CD4-positive, alpha-beta T cell treated with Interleukin-4 for 1 hour (primary cell): ENCODE measurements at places on chromosomes 7 and 10.

- DNase-seq = no peak
These were observed 49.3 kb downstream of the PTPRN2 start for GRCh38 chr7:158538156-158538946.

DNA sequence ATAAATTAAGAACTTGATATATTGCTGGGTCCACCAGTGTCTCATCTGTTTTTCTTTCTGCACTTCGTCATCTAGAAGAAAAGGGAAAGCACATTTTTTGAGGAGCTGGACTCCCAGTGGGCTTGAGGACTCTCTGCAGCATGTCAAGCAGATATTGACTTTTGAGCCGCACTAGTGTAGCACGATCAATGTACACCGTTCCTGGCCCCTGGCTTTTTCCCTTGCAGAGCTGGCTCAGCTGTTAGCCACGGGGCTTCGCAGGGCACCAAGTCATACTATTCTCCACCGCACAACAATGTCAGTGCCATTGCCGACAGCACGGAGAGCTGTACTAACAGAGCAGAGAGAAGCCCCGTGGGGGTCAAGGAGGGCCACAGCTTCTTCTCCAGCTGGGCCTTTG is 235.4 kb upstream of the HABP2 start:
- no peak for DNase-seq

DNA sequence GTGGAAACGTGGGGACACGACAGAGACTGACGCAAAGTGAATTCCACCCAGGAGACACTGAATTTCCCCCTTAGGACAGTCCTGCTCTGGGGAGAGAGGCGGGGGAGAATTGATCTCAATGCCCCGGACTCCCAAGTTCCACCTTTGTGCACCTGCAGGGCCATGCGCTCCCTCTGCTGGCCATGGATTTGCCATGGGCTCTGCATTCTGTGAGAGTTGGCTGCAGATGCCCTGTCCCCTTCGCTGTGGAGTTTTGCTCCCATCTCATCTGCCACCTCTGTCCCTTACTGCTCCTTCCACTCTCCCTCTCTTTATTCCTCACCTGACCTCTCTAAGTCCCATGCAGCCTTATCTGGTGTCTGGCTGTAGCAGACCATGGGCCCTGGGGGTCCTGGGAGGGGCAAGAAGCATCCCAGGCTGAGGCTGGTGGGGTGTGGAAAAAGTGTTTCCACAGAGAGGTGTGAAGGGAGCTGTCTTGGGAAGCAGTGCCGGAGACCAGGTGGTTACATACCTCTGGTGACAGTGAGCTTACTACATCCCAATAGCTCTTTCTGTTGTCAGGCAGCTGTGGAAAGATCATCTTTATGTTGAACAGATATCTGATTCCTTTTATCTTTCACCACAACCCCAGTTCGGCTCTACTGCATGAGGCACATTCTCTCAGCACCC is 14.3 kb downstream of the GHRHR start:
- DNase-seq = no peak

GRCh38 chr7:100071018-100071723 is 10.4 kb downstream of the ZNF3 start:
- no peak for DNase-seq

GRCh38 chr7:76064208-76064970 is 16.5 kb downstream of the MDH2 start:
- no peak for DNase-seq

DNA sequence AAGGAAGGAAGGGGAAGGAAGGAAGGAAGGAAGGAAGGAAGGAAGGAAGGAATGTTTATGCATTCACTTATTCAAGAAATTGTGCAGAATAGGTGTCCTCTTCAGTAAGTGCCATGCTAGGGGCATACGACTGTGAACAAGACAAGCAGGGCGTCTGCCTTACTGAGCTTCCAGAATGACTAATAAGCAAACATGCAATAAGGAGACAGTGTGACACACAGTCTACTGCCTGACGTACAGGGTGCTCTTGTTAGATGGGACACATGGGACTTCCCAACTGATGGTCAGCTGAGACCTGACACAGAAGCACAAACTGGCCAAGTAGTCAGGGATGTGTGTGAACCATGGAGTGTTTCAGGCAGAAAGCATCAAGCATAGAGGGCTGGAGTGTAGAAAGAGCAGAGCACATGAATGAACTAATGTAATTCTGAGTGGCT is 18.2 kb downstream of the DNAJC12 start:
- no peak for DNase-seq

GRCh38 chr7:94295850-94296249 is 98.8 kb upstream of the COL1A2 start:
- no peak for DNase-seq

- no peak for DNase-seq
These were observed 103.1 kb downstream of the SLC25A13 start for GRCh38 chr7:96218664-96219243.

GRCh38 chr7:157475601-157476000 is 138.8 kb downstream of the DNAJB6 start:
- DNase-seq = no peak

DNA sequence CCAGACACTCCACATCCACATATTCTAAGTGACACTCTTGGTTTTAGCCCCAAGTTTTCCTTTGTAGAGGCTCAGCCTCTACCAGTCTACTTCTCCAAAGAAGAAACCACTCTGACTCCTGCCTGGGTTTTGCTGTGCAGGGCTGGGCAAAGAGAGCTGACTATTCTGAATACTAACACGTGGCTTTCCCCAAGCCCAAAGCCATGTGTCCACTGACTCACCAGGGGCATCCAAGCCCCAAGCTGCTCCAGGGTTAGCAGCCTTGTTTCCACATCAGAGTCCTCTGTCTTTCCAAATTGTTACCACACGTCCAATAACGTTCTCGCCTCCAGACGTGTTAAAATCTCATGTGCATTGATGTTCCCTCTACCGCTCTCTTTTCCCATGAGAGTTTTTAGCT is 8.7 kb downstream of the GALNTL5 start:
- no peak for DNase-seq

DNA sequence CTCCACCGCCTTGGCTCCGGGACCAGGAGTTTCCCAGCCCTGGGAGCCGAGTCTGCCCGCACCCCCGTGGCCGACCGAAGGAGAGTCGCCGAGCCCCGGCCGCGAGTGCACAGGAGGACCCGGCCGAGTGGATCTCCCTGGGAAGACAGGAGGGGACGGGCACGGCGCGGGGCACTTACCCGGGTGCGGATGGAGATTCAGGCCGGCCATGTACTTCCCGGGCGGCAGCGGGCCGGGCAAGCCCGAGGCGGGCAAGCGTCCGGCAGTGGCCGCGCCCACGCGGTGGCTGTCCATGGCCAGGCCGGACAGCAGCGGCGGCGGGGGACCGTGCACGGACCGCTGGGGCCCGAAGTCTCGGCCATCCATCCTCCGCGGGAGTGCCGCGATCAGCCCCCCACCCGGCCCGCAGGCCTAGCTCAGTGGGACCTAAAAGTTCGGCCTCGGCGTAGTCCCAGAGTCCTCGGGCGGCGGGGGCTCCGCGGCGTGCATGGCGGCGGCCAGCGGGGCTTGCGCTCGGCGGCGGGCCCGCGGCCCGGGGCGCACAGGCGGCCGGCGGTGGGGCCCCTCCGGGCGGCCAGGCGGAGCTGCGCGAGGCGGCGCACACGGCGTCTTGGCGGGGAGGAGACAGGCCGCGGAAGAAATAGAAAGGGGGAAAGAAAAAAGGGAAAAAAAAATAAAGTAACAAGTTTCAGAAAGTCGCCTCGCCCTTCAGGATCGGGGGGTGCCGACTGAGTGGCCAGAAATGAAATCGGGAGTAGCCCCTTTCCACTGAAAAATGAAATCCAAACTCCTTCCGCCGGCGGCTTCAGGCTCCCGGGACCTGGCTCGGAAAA is 2.5 kb downstream of the TNRC18 start:
- DNase-seq = no peak

- DNase-seq = no peak
These were observed 17.9 kb downstream of the FGFBP3 start for GRCh38 chr10:91891125-91892001.

DNA sequence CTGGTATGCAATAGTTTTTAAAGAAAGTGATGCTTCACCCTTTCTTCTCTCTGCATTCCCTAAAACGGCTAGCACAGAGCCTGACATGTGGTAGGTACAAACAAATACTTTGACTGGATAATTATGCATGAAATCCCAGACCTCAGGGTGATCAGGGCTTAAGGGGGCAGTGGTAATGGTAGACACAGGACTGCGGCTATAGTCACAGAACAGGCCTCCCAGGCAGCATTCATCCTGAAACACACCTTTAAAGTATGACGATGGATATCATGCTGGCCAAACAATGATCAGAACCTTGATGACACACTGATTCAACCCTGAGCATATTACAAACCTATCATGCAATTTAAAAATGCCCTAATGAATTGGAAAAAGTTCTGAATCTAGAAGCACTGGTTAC is 110.8 kb downstream of the PIP4K2A start:
- DNase-seq = no peak

- DNase-seq = no peak
These were observed 1.1 kb downstream of the KIAA1217 start for GRCh38 chr10:24209946-24210491.

GRCh38 chr7:27697861-27698430 is 35.3 kb upstream of the HIBADH start:
- peak; percentile 64 for DNase-seq

DNA sequence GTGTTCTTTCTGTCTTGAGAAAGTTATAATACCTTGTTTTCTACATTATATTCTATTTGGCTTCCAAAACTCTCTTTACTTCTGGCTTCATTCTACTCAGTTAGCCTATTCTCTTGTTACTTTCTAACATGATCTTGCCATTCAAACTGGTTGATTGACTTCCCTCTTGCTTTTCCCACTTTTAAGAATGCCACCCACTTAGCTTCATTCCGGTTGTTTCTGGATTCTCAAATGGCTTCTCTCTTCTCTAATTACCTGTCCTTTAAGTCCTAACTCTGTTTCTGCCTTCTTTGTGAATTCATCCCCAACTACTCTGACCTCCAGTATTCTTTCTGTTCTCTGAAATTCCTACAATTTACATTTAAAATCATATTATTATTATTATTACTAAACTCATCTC is 52.0 kb downstream of the ANKIB1 start:
- no peak for DNase-seq

DNA sequence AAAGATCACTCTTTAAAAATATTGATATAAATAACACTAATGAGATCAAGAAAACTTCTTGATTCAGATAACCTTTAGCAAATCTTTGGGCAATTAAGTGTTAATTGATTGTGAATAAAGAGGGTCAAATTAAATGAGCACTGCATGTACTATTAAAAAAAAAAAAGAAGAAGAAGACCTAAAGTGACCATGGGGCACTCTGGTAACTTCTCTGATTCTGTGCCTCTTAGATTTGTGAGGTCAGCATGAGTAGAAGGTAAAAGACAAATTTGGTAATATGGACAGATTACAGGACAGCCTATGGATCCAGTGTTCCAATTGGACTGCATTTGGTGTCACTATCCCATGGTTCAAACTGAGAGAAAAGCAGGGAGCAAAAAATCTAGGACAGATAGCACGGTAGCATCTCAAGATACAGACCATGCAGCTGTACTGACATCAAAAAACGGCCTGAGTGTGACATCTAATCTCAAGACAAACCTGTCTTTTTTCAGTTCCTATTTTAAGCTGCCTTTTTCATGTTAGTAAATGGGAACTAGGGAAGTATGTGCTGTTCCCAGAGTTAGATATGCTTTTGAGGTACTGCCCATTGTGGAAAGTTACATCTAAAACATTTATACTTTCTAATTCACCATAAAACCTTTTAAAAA is 128.0 kb downstream of the KCND2 start:
- no peak for DNase-seq

- DNase-seq = no peak
These were observed 41.6 kb upstream of the GSAP start for GRCh38 chr7:77457779-77458178.

DNA sequence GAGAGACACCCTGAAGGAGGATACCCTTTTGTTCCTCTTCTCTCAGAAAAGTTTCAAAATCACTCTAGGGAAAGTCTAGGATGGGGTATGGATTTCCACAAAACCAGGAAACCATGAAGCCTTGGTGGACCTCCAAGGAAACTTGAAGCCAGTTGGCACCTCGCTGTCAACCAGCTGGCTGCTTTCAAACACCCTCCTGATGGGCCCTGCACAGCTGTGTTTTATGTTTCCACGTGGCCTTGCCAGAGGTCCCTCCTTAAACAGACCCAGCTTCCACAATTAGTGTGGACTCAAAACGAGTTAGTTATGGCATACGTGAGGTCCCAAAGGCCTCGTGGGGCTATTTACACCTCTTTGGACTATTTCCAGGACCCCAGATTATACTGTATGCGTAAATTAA is 5.9 kb downstream of the PPP1R3A start:
- DNase-seq = no peak

DNA sequence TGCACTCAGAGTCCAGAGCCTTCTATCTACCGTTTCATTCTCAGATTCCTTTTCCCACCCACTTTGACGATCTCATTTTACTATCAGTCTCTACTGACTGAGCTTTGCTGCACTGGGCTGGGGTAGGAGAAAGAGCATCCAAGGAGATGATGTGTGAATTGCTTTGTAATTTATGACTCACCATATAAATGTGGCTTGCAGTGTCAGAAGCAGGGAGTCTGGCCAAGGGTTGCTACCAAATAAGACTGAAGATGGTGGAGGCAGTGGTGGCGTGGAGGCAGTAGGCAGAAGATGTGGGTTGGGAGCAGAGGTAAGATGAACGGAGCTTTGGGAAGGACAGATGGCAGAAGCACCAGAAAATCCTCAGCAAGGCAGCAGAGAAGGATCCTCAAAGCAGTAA is 73.3 kb upstream of the AGK start:
- no peak for DNase-seq

DNA sequence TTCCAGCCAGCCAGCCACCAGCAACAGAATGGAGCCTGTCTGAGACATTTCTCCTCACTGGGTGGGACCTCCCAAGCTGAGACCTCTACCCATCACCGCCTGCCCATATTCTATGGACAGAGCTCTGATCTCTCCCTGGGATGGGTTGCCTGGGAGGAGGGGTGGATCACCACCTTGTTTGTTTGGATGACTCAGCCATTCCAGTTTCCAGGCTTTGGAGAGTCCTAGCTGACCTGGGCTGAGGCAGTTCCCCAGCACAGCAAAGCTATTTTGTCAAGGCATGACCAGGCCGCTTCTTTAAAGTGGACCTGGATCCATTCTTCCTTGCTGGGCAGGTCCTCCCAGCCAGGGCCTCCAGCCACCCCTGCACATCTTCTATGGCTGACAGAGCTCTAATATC is 982.3 kb downstream of the DNAJB9 start:
- no peak for DNase-seq

- no peak for DNase-seq
These were observed 14.0 kb downstream of the AKR1B1 start for GRCh38 chr7:134444961-134445315.

- no peak for DNase-seq
These were observed 61.7 kb downstream of the GSAP start for GRCh38 chr7:77354484-77354883.
